ENCODE measurements at places on chromosomes 11 and 22. TPM values are rescaled to one million over a fixed set of nuclear protein-coding genes. Genes with fewer than 3 reads are reported as not detected.

LINC01488 gene
- total RNA-seq: not detected

H19 gene
- 1,460 TPM for total RNA-seq

PGR gene
- total RNA-seq: 0.63 TPM

GGT1 gene
- 1.1 TPM for total RNA-seq

DCDC1 gene
- 3.2 TPM for total RNA-seq

SCN4B gene
- under 0.01 TPM for total RNA-seq

BCO2 gene
- 1.5 TPM for total RNA-seq

ATP6V1E1 gene
- 72.3 TPM for total RNA-seq

TMPRSS13 gene
- total RNA-seq: not detected
